AG04450 (cell line): ENCODE measurements at places on chromosomes 1 and 21.
A peak's percentile ranks its signal among the peaks of the same experiment; 100 is the strongest.

GRCh38 chr1:11654137-11654938, at the start of the genes FBXO2 and FBXO44:
TSS of gene FBXO2 (minus strand) at chr1:11654429. CDS start at chr1:11654340, 89 bp downstream.
TSS of gene FBXO44 (plus strand) at chr1:11654877. CDS start at chr1:11655836, 959 bp downstream.
- DNase-seq: no peak

GRCh38 chr1:43716559-43717281, 9.4 kb downstream of the ST3GAL3 start:
- DNase-seq: no peak

DNA sequence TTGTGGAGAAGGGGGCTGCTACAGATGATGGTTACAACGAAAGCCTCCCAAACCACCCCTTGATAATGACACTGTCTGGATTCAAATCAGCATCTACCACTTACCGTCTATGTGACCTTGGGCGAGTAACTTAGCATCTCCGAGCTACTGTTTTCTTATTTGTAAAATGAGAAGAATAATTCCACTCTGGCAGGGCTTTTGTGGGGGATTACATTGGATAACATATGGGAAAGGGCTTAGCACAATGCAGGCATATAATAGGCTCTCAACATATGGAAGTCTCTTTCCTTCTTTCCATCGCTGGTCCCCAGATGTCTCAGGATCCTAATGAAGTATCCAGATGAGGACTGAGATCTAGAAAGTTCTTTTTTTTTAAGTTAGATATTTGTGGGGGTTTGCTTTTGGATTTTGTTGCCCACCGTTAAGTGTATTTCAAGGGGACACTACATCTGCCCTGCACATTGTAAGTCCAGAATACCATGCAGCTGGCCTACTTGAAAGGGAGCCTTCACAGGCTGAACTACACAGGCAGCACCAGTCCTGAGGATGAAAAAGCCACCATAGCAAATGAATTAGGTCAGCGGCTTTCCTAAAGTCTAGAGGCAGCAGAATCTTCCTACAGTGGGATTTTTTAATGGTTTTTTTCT, 172.2 kb upstream of the IRF2BP2 start:
- no peak for DNase-seq

DNA sequence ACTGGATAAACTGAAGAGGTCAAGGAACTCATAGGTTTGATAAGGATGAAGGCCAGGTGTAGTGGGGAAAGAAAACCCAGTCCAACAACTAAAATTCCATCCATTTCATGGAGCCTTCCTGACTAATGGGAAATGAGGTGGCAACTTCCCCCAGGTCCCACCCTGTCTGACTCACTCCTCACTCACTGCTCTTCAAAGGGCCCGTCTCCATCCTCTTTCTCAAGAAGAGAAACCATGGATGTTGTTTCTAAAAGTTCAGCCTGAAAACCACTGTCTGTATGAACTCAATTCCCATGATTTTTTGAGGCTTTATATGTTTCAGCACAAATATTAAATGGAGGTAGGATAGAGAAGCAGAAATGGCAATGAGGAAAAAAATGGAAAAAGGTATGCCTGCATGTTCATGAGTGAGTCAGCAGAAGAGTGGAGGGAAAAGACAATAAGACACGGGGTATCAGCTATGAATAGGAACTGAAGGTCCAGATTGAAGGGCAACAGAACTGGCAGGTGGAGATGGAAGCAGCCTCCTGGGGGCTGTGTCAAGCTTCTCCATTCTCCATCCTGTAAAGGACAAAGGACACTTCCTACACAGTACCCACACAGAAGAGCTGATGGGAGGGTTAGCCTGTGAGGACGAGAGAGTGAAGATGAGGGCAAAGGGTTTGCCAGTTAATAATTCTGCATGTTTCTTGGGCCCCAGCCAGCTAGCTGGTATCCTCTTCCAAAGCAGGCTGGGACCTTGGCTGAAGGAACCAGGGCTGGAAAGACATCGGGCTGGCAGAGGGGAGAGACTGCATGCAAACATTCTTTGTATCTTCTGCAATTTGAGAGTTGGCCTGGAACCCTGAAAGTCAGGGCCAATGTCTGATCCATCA, 5.5 kb upstream of the ELOVL1 start:
- no peak for DNase-seq

GRCh38 chr1:61318319-61319125, 236.2 kb downstream of the NFIA start:
- DNase-seq: peak; percentile 13

- DNase-seq: no peak
Measured at GRCh38 chr21:41698071-41698470, 68.8 kb downstream of the RIPK4 start.

DNA sequence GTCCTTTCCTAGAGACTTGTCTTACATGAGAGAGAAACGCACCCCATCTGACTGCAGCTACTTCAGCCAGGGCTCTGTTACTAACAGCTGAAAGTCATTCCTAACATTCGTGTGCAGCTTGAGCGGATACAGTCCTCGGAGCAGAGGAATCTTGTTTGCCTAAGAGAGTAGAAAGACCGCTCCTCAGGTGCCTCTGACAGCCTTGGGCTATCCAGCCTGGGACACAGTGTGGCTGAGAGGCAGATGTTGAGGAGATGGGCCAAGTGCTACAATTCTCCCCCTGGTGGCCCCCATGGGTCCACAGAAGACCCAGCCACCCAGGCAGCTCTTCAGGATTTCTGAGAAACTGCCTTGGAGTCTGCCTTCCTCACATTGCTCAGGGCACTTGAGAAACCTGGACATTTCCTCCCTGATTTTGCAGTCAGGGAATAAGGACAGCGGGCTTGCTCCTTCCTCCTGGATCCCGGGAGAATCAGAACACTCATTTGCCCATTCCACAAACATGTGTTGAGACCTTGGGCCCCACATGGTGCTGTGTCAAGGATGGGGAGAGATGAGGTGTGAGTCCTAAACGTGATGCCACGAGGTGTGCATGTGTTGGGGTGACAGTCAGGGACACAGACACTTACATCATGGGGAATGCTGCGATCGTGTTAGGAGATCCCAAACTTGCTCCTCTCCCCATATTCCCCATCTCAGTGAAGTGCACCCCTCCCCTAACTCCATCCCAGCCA, 13.1 kb downstream of the TRIM62 start:
- no peak for DNase-seq

DNA sequence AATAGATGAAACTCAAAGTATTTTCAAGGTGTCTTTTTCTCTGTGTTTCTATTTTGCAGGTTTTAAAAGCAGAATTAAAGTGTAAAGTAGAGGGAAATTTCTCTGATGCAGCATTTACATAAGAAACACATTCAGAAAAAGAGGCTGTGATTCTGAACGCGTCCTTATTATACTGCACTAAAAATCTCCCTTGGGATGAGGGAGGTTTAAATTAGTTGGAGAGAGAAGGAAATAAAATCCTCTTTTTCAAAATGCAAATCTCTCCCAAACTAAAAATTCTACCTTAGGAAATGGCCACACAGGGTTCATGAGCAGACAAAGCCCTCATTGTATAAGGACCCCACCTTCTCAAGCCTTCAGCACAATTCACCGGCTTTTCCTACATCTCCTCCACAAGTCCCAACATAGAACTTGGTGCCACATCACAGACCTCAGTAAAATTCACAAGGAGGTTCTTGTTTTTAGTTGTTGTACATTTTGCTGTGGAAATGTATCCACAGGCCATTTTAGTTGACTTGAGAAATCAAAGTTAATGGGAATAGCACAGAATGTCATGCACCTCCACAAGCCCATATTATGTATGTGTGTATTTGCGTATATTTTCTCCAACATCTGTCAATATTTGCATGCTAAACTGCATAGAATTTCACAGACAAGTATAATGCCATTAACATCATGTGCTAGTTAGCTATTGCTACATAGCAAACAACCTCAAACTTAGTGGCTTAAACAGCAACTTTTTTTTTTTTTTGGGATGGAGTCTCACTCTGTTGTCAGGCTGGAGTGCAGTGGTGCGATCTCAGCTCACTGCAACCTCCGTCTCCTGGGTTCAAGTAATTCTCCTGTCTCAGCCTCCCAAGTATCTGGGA, 59.8 kb downstream of the MAB21L3 start:
- DNase-seq: no peak

GRCh38 chr1:74578101-74578500, 65.7 kb upstream of the LRRC53 start:
- DNase-seq: no peak
